ENCODE measurements at places on chromosomes 12 and 14.

GRCh38 chr12:118064608-118065007 is 3.6 kb upstream of the WSB2 start:
- DNase-seq: no peak

- peak; percentile 55 for DNase-seq
Observed at GRCh38 chr14:78282437-78282836, 112.3 kb downstream of the NRXN3 start.

- DNase-seq: no peak
Observed at GRCh38 chr12:88944397-88944796, 364.1 kb upstream of the KITLG start.

GRCh38 chr12:132716356-132716755 is 5.7 kb downstream of the PGAM5 start:
- no peak for DNase-seq

DNA sequence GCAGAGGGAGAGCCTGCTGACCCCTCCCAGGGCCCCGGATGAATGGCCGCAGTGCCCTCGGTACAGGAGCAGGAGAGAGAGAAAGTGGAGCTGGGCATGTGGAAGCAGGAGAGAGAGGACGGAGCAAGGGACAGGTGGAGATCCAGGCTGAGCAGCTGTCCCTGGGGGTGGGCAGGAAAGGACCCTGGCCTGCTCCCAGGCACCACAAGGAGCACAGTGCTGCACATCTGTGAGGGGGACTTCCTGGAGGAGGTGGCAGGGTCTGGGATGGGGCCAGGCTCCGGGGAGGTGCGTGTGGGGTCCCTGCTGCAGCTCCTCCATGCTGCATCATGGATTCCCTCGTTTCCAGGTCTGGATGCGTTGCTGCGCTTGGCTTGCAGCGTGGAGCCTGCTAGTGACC is 13.0 kb upstream of the DLK1 start:
- DNase-seq: no peak

- no peak for DNase-seq
Observed at GRCh38 chr12:91937009-91937408, 208.6 kb downstream of the BTG1 start.

DNA sequence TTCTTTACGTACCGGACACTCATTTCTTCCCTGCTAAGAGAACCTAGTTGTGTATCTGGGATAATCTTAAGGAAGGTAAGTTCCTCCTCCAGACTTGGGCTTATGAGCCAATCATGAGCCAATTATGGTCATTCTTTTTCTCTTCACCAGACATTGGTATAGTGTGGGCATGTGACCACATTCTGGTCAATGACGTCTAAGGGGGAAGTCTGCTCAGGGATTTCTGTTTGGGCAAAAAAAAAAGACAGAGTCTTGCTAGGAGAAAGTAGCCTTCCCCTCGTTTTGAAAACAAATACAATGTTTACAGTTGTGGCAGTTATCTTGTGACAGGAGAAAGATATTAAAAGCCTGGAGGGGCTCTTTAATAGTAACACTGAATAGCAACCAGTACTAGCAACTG is 20.1 kb upstream of the PLXNC1 start:
- no peak for DNase-seq

DNA sequence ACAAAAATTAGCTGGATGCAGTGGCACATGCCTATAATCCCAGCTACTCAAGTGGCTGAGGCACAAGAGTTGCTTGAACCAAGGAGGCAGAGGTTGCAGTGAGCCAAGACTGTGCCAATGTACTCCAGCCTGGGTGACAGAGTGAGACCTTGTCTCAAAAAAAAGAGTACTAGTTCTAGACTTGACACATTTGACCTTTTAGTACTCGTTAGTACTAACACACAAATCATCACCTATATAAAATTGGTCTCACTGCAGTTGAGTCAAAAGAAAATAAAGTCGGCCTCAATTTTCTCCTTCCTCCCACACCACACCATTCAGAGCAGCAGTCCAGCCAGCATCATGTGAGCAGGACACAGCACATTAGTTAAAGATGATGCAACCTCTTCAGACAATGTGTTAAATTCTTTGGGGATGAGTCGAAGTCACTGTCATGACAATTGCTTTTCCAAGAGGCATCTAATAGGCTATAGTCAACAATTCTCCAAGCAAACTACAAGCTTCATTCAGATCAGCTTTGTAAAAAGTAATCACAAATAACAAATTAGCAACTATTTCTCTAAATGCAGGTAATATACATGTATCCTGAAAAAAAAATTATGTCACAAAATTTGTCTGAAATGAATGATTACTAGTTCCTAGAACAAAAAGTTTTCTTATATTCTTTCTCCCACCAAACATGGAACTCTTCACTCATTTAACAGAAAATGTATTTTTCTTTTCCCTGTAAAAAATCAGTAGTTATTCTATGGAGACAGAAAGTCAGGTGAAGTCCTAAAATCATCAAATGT is 55.6 kb downstream of the CLIP1 start:
- no peak for DNase-seq

DNA sequence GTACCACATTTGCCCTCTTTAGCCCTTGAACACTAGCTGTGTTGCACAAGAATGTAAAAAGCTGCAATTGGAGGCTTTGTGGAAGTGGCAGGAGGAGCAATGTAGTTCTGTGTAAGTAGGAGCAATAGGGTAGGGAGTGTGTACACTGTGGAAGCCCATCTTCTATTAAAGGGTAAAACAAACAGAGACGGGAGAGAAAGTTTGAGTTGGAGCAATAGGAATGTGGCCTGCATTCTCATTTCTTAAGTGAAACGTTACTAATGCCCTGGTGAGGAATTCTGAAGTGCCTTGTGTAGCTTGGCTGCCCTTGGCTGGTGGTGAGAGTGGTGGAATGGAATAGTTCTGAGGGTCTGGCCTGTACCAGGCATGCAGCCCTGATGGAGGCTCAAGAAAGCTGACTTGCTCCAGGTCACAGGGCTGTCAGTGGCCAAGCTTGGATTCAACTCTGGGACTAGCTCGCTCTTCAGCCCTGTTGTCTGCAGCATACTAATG is 38.8 kb upstream of the ATP23 start:
- DNase-seq: no peak
